ENCODE measurements at places on chromosomes 16 and 17.
A peak's percentile ranks its signal among the peaks of the same experiment; 100 is the strongest.

DNA sequence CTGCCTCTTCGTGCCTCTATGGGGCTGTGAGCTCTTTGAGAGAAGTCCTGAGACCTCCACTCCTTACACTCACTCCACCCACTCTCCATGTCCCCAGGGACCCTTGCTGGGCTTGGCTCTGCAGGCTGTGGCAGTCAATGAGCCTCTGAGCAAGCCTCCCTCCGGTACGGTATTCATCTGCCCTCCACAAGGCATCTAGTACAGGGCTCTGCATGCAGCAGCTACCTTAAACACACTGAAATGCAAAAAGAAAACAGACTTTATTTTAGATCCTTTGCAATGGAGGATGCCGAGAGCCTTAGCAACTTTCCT is 38.9 kb upstream of the SMPD3 start:
- DNase-seq = no peak

DNA sequence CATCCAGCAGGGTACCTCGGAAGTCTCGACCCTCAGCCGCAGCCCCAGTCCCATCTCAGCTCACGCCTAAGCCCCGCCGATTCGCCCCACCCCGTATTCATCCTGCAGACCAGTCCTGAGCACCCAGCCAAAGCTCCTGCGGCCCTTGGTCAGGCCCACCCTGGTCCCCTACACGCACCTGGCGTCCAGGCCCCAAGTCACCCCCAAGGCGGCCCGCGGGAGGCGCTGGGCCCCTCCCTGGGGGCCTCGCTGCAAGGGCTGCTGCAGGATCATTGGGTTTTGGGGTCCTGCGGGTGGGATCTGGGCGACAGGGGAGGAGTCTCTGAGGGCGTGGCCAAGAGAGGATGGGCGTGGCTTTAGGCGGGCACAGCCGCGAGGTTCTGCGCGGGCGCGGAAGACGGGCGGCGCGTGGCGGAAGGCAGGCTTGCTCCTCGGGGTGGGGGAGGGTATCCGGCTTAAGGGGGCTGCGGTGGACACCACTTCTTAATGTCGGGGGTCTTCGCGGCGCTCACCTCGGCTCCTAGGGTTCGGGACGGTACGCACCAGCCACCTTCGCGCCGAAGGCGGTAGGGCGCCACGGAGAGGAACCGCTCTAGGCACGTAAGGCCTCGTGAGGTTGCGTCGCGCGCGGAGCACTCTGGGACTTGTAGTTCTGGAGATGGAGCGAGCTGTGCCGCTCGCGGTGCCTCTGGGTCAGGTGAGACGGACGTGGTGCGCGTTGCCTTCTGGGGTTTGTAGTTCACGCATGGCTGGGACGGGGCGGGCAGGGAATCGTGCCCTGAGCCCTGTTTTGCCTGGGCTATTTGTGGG is at the start of the genes HCFC1R1 and THOC6:
Gene HCFC1R1 (minus strand): TSS at position 274 of the 810 bp plus-strand sequence. CDS start 1 bp downstream, at position 273.
Gene THOC6 (plus strand): TSS at position 367 of the 810 bp plus-strand sequence. CDS start 292 bp downstream, at position 659.
- peak; percentile 98 for DNase-seq

GRCh38 chr16:4927661-4928060 is 9.3 kb downstream of the PPL start:
- no peak for DNase-seq

DNA sequence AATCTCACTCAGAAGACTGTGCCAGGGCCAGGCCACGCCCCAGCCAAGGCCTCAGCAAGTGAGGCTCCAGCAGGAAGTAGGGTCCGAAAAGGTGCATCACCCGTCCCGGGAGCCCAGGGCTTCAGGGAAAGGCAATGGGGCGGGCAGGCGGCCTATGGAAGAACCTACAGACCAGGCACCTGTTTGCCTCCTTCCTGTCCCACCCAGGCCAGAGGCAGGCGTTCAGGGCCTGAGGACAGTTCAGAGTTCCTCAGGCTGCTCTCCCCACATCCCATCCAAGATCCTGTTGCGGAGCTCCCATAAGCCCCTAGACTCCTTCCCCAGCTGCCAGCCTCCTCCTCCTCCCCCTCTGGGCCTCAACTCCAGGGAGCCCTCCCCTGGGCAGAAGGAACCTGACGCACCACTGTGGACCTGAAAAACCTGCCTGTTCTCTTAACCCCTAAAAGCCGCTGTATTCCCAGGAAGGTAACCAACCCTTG is 2.3 kb downstream of the CLUH start:
- no peak for DNase-seq

DNA sequence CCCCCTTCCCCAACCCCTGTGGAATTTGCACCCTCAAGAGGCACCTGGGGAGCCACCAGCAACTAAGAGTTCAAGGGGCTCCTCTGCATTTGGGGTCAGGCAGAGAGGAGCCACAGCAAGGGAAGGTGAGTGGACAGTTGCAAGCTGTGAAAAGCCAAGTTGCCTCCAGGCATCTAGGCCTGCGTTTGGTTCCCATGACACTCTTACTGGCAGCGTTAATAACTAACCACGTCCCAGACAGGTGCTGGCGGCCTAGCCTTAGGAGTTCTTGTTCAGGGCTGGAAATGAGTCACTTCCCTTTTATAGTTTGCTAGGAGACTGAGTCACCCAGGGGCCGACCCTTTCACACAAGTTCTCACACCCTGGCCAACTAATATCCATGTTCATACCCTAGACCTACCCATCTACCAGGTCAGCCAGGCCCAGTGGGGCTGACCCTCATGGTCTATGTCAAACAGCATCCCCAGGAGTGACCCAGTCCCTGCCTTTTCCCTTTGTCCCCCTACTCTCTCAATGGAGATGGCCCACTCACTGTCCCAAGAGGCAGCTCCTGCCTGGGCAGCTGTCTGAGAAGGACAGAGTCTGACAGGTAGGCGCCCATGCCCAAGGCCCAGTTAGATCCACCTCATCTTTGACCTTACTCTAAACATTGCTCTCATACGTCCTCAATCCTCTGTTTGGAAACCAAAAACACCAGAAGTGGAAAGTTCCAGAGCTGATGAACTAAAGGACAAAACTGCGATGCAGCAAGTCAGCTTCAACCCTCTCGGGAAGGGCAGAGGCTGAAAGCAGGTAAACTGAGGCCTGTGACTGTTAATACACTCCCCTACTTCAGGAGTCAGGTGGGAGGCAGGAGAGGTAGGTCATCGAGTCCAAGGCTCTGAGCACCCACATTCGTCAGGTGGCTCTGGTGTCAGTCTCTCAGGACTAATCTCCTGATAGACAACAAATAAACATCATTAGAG is 300.6 kb downstream of the SOX9 start:
- DNase-seq = peak; percentile 73

DNA sequence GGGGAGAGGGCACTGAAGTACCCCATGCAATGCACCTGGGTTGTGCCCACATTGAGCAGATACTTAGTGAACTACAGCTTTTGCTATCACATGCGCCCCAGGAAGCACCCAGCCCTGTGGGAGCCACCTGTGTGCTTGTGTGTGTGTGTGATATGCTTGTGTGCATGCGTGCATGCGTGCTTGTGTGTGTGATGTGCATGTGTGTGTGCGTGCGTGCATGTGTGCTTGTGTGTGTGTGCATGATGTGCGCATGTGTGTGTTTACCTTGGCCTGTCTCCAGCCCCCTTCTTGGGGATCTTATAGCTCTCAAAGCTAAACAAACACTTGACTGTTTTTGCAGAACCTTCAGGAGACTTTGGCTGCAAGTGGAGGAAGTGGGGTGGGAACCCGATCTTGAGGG is 841 bp downstream of the C16orf89 start:
- no peak for DNase-seq

GRCh38 chr16:12416136-12416787 is 387.4 kb downstream of the CPPED1 start:
- no peak for DNase-seq

DNA sequence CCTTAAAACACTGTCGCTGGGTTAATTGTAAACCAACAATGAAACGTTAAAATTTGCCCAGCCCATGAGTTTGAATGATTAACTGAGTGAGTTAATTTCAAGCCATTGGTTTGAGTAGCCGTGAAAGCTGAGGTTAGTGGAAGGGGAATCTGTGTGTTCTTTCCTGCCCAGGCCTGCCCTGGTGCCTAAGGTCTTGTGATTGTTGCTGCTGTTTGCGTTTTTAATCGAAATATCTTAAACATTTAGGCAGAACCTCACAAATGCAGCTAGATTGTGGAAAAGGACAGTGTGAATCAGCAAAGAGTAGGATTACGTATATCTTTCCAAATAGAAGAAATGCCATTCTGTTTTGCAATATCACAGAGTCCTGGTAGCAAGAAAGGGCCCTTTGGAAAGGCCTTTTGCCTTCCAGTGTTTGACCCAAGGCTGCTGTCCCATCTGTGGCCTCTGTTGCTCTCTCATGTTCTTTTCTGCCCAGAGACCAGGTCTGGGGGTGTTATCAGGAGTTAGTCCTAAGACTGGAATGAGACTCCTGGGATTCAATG is 113.8 kb downstream of the MSI2 start:
- DNase-seq = no peak

DNA sequence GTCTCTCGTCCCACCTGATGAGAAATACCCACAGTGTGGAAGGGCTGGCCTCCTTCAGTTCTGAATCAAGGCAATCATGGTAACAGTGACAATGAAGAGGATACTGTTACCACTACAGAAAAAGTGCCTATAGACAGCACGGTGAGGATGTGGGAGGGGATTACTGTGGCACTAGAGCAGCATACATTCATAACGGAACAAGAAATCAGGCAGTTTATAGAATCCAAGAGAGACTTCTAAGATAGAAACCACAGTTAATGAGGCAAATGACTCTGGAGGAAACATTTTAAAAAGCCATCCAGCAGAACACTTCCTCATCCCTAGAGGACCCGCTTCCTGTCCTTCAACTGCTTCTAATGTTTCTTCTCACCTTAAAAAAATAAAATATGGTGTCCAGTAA is 2.7 kb downstream of the RUSF1 start:
- DNase-seq = peak; percentile 81

- no peak for DNase-seq
Measured at GRCh38 chr17:20103454-20104446, 94.6 kb downstream of the SPECC1 start.

DNA sequence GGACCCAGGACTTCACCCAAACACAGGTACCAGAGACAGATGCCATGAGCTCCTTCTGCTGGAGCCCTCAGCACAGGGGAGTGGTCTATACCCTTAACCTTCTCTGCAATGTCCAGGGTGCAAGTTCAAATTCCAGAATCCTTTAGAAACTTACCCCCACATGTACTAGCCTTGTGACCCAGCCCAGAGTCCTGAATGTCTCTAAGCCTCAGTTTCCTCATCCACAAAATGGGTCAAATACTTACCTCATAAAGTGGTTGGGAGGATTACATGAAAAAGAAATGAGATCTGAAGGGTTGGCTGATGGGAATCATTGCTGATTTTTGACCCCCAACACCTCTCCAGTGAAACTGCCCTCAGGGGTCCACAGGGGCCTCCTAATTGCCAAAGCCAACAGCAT is 21.7 kb downstream of the COTL1 start:
- no peak for DNase-seq

- no peak for DNase-seq
Measured at GRCh38 chr17:70483624-70484023, 314.3 kb downstream of the KCNJ2 start.

DNA sequence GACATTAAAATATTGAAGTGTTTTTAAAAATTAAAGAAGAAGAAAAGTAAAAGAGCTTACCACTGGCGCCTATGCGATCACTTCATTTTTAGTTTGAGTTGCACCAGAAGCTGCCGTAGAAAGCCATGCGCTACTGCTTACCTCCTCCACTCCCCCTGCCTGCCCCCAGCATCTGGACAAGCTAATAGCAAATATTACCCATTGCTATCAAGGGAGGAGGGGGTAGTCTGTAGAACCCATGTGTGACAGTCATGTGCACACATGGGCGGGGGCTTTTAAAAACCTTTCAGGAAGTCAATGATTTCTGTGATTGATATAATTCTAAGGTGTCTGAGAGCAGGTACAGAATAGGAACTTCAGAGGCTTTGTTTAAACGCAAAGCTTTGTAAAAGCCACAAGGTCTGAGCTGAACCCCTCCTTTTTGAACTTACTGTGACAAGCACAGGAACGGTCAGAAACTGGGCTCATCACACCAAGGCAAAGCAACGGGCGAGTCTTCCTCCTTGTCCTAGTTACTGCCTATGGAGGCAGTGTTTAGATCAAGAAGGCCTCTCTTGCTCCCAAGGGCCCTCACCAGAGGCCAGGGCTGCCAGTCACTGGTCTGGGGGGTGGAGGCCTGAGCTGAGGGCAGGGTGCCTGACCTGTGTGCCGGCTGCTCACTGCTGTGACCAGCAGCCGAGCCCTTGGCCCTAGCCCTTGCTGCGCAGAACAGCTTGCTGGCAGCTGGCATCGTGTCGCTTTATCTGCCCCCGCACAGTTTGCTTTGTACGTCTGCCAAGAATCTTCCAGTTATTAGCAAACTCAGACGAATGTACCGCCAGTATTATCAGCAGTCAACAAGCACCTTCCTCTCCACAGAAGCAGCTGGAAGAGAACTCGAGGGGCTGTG is 15.0 kb downstream of the GINS2 start:
- DNase-seq = no peak

DNA sequence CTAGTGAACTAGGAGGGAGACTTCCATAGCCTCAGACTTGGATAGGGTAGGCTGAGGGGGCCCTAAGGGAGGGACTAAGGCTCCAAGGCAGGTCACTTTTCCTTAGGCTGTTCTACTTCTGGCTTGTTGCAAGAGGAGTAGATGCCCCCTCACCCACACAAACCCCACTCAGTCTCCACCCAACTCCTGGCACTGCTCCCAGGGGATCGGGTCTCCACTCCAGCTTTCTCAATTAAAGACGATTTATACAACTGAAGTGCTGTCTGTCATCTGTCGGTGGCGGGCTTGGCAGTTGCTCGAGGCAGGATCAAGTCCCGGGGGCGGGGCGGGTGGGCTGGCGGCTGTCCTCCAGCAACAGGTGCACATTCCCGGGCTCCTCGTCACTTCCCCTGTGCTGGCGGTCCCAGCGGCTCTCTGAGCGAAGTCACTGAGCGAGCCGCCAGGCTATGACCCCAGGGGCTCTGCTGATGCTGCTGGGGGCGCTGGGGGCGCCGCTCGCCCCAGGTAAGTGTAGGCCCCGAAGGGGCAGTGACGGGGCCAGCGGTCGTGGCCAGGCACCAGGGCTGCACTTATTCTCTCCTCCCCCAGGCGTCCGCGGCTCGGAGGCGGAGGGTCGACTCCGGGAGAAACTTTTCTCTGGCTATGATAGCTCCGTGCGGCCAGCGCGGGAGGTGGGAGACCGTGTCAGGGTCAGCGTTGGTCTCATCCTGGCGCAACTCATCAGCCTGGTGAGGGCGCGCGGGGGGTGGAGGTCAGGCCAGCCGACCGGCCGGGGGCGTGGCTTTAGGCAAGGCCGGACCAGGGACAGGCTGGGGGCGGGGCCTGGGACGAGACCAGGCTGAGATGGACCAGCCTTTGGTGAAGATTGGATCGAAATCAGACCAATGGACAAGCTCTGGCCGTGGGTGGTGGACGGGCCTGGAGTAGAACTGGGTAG is at the start of gene CHRNB1:
Gene CHRNB1 (plus strand): TSS at position 380 of the 937 bp plus-strand sequence. CDS start 67 bp downstream, at position 447.
- DNase-seq = no peak

GRCh38 chr17:42241871-42242270 is 34.3 kb downstream of the STAT5B start:
- no peak for DNase-seq

GRCh38 chr17:73320601-73321264 is 8.9 kb upstream of the CDC42EP4 start:
- no peak for DNase-seq
